ENCODE measurements at places on chromosomes 13 and 19.

DNA sequence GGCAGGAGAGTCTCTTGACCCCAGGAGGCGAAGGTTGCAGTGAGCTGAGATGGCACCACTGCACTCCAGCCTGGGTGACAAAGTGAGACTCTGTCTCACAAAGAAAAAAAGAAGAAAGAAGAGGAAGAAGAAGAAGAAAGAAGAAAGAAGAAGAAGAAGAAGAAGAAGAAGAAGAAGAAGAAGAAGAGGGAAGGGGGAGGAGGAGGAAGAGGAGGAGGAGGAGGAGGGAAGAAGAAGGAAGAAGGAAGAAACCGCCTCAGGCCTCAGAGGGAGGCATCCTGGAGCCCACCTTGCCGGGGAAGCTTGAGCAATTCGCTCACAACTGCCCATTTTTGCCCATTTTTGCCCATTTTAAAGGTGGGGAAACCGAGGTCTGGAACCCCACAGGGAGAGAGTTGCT lies 9.5 kb downstream of the FCGBP start:
- DNase-seq = no peak

DNA sequence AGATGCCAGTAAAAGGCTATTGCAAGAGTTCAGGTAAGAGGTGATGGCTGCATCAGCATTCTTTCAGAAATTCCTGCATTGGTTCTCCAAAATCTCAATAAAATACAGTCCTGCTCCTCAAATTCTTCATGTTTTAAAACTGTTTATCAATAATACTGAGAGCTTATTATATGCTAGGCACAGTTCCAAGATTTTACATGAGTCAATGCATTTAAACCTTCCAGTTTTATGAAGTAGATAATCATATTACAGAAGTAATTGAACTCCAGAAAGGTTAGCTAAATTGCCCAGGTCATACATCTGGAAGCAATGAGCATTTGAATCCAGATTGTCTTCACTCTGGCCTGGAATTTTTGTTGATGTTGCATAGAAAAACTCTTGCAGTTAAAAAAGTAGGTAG lies 282.9 kb upstream of the SLITRK6 start:
- DNase-seq = no peak

DNA sequence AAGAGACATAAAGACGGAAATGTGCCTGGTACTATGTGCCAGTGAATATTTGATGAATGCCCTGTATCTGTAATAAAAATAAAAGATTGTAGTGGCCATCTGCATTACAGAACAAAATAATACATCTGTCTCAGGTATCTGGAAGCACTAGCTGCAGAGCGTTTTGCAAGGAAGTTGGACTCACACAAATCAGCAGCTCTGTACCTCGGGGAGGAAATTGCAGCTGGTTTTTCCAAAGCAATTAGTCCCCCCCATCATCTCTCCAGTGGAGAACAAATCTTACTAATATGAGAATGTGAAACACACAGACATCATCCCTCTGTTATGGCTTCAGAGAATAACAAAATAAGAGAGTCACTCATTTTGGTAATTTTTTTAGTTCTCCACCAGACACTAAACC lies 245.3 kb downstream of the ITGBL1 start:
- DNase-seq = no peak

GRCh38 chr13:91046715-91047327 lies 300.7 kb upstream of the MIR17HG start:
- DNase-seq = no peak

GRCh38 chr13:78197231-78197630 lies 278.6 kb upstream of the EDNRB start:
- no peak for DNase-seq

DNA sequence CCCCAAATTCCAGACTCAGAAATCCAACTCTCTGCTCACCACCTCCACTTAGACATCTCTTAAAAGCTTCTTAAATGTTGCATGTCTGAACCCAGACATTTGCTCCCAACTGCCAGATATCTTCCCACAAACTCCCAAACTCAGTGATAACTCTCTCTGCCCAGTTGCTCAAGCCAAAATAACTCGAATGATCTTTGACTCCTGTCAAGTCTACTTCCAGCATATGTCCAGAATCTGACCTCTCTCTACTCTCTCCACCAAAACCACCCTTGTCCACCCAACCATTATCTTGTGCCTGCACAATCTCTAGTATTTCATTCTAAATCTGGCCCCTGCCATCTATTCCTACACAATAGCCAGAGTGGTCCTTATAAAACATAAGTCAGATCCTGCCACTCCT lies 99.3 kb downstream of the FGF14 start:
- DNase-seq = no peak

DNA sequence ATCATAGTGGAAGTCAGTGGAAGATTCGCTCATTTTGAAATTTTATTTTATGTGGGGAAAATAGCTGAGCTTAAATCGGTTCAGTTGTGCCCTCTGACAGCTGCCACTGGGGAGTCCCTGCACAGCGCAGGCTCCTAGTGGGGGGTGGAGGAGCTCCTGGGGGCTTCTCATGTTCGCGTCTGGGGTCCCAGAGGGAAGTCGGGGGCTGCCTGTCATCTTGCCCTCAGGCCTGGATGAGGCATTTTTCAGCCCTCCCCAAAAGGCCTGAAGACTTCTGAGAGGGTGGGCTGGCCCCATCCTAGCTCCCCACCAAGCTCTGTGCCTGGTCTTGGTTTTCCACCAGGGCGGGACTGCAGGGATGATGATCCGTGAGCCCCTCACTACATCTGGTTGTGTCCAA lies 82.1 kb downstream of the CHST8 start:
- DNase-seq = no peak

- DNase-seq = no peak
Observed at GRCh38 chr19:41431426-41432386, 4.5 kb upstream of the B3GNT8 start.

DNA sequence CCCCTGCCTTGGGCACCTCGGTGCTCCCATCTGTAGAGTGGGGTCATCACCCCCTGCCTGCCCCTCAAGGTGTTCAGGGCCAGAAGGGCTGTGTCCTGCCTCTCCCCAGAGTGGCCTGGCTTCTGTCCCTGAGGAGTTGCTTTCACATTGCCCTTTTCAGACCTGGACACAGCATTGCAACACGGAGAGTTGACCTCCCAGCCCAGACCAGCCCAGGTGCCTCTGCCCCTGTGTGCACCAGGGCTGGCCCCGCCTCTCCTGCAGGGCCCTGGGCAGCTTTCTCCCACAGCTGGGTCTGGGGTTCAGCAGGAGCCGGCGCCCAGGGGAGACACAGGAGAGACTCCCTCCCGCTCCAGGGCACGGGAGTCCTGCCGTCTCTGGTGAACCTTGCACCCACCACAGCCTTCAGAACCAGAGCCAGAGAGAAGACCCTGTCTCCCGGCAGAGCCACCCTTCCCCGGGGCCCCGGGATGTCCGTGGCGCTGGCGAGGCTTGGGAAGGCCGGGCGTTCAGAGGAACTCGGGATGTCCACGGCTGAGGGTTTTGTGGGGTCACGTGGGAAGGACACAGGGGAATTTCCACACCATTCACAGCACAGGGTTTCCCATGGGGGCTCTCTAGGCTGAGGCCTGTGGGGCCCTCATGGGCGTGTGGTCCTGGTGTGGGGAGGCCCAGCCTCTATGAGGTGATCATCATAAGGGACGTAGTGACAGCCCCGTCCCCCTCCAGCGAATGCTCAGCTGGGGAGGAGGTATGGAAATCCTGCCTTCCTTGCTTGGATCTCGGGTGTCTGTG lies 23.2 kb downstream of the C13orf46 start:
- DNase-seq = no peak

DNA sequence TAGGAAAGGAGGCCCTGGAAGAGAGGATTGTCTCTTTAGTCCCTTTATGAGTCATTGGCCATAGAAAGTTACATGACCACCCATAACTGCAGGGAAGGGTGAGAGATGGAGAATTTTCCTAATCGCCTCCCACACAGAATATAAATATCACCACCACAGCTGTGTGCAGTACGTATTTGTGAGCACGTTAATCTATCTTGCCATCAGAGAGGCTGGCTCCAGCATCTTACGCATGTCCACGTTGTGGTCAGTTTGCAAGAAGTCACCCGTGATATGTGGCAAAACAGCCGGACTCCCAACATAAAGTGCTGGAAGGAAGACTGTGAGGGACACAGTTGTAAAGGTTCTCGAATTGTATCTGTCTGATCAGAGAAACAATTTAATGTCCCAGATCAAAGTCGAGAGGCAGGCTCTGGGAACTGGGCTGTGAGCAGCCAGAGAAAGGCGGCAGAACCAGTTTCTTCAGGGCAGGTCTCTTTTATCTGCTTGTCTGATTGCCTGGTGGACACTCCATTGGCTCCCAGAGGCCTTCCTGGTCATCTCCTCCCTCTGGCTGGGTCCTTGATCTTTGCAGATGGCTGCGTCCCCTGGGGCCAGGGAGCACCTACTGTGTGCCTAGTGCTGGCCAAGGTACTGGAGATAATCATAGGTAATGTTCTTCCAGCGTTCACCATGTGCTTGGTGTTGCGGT lies 74.9 kb downstream of the SIPA1L3 start:
- no peak for DNase-seq

DNA sequence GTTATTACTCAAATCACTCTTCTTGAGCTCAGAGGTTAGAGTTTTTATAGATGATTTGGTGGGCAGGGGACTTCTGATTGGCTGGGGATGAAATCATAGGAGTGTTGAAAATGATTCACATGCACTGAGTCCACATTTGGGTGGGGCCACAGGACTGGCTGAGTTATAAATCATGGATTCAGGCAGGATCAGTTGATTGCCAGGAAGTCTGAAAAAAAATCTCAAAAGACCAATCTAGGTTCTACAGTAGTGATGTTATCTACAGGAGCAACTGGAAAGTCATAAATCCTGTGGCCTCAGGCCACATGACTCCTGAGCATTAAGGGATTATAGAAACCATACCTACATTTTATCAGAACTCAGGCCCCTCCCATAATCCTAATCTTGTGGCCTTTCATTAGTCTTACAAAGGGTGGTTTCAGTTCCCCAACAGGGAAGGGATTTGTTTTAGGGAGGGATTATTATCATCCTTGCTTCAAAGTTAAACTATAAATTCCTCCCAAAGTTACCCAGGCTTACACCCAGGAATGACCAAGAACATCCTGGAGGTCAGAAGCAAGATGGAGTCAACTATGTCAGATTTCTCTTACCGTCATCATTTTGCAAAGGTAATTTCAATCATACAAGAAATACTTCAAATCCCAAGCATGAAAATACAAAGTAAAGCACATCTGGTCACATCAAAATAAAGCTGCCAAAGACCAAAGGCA lies 5.6 kb upstream of the CCDC70 start:
- no peak for DNase-seq
